Glutamatergic neuron (in vitro differentiated cells): ENCODE measurements at places on chromosomes 1 and 21. TPM values are rescaled to one million over a fixed set of nuclear protein-coding genes. Genes with fewer than 3 reads are reported as not detected.

CELSR2 gene
- 181 TPM for total RNA-seq

LCA5L gene
- total RNA-seq: not detected

NDUFS5 gene
- total RNA-seq: 320 TPM

GRCh38 chr1:12088607-12089006, 25.5 kb downstream of the TNFRSF8 start:
- DNase-seq: no peak
- H3K27ac ChIP-seq: no peak overlapping the region
- no peak overlapping the region for H3K4me3 ChIP-seq

DNA sequence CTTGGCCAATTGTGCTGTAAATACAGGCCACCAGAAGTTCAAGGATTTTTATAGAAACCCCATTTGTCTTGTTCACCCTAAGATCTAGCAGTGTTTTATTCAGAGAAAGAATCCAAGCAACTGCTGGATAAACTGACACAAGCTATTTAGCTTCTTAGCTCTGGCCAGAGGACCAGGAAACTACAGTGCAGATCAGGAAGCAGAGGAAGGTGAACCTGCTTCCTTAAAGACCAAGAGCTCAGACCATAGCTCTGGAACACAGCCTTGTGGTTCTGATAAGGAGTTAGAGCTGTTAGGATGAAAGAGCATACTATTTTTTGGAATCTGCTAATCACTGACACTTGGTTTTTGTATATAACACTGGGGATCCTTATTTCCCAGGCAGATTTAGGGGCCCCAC, 5.2 kb upstream of the CCDC17 start:
- H3K36me3 ChIP-seq: no peaks in the 10 kb centered on the region
- peaks cover 3% of the 10 kb centered on the region for H3K27me3 ChIP-seq
- H3K4me1 ChIP-seq: peaks cover 2% of the 10 kb centered on the region
- H3K4me3 ChIP-seq: no peak overlapping the region

DNA sequence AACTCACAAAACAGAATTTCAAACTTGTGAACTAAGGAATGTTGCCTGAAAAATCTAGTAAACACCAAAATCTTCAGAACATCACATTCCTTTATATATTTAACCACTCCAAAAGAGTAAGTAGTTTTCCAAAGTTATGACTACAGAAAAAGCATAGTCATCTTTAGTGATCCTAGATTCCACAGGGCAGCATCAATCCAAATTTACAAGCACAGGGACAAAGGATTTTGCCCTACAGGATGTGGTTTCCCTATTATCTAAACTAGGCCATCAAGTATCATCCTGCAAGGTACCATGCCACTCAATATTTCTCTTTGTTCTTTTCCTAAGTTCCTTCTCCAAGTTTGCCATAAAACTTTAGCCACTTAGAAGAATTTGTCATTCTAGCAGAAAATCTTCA, 33.0 kb downstream of the COP1 start:
- no peak overlapping the region for H3K4me3 ChIP-seq
- no peaks in the 10 kb centered on the region for H3K4me1 ChIP-seq
- peaks cover 3% of the 10 kb centered on the region for H3K27me3 ChIP-seq
- H3K36me3 ChIP-seq: peaks cover 14% of the 10 kb centered on the region

OPTC gene
- not detected for total RNA-seq

SMYD3 gene
- total RNA-seq: 35.4 TPM

DNA sequence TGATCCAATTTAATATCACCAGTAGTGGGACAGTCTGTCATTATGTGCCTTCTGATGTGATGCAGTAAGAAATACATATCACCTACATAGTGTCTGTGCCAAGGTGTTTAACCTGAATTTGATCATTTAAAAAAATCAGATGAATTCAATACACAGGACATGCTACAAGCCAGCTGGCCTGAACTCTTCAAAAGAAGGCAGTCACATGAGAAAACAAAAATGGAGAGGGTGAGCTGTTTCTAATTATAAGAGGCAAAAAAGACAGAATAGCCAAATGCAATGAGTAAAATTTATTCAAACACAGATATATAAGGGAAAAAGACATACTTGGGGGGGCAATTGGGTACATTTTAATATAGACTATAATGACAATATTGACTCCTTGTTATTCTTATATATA, 66.5 kb downstream of the ST3GAL3 start:
- DNase-seq: no peak
- H3K27ac ChIP-seq: no peak overlapping the region
- H3K27me3 ChIP-seq: no peaks in the 10 kb centered on the region

GRCh38 chr21:45072738-45073300, 1.6 kb upstream of the ADARB1 start:
- H3K4me1 ChIP-seq: peaks cover 11% of the 10 kb centered on the region
- no peak for DNase-seq
- no peak overlapping the region for H3K27ac ChIP-seq
- no peaks in the 10 kb centered on the region for H3K36me3 ChIP-seq
- peaks cover 7% of the 10 kb centered on the region for H3K27me3 ChIP-seq

DNA sequence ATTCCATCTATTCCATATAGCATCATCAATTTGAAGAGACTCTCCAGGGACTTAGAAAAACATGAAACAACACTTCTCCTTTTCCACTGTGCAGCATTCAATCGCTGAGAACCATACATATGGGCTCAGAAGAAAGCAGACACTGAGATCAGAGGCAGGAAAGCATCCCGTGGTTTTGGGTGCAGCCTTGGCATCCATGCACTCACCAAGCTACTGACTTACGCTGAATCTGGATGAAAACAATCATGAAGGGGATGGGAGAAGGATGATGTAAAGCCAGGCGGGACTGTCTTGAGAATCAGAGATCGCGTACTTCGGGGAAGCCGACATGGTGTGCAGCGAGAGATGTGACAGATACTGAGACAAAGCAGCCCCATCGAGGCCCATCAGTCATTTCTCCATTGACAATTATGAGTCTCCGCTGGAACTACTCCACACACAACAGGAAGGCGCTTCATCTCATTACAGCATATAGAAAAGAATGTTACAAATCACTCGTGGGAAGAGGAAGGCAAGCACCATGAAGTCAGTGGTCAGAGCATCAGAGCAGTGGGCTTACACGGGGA, 2.3 kb upstream of the TIAM1 start:
- H3K4me3 ChIP-seq: no peak overlapping the region
- H3K27me3 ChIP-seq: no peaks in the 10 kb centered on the region
- no peak overlapping the region for H3K27ac ChIP-seq
- DNase-seq: no peak
- H3K36me3 ChIP-seq: no peaks in the 10 kb centered on the region
- peaks cover 2% of the 10 kb centered on the region for H3K4me1 ChIP-seq

GBP3 gene
- total RNA-seq: not detected

GRCh38 chr1:201889090-201889968, 631 bp downstream of the SHISA4 start:
- H3K27ac ChIP-seq: no peak overlapping the region
- H3K4me1 ChIP-seq: peaks cover 3% of the 10 kb centered on the region
- H3K27me3 ChIP-seq: peaks cover 14% of the 10 kb centered on the region
- H3K4me3 ChIP-seq: peak overlapping the region; percentile 82
- H3K36me3 ChIP-seq: no peaks in the 10 kb centered on the region
